ENCODE measurements at places on chromosomes 7 and 10.

DNA sequence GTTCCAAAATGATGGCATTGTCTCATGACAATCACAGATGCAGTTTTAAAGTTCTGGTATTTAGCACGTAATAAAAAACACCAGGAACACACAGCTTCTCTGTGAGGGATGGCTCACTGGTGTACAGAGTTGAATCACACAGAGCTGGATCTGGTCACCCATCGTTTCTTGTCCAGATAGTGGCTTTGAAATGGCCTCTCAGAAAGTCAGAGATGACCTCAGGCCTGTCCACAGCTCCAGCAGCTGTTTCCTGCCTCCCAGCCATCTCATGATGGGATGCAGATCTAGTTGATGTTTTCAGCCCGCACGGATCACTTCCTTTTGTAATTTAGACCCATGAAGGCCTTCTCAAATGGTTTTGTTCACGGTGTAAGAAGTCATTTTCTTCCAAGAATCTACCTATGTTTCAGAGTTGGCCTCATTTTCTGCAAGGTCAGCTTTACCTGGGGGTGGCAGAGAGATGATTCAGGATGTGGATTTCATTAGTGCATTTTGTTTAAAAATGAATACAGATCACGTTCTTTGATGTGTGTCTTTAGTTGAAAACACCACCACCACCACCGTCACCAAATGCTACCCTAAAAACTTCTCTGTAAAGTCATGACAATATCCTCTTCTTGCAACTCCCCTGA lies 166.2 kb downstream of the SNX10 start:
- DNase-seq: peak; percentile 29

DNA sequence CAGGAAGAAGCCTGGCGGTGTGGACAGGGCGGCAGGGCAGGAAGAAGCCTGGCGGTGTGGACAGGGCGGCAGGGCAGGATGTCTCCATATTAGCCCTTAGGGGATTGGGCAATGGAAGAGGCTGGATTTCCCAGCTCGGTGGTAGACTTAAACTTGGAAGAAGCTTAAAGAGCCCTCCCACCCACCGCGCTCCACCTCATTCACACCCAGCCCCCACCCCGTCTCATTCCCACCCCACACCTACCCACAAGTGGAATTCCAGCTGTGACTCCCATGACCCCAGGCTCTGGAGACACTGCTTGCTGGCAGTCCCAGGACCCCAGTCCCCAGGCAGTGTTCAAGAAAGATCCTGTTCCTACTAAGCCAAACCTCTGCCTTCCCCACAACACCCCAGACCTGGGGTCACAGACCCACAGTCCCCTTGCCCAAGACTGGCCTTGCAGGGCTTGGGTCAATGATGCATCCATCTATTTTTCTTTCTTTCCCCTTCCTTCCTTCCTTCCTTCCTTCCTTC lies 34.0 kb downstream of the SPDYE6 start:
- DNase-seq: no peak

DNA sequence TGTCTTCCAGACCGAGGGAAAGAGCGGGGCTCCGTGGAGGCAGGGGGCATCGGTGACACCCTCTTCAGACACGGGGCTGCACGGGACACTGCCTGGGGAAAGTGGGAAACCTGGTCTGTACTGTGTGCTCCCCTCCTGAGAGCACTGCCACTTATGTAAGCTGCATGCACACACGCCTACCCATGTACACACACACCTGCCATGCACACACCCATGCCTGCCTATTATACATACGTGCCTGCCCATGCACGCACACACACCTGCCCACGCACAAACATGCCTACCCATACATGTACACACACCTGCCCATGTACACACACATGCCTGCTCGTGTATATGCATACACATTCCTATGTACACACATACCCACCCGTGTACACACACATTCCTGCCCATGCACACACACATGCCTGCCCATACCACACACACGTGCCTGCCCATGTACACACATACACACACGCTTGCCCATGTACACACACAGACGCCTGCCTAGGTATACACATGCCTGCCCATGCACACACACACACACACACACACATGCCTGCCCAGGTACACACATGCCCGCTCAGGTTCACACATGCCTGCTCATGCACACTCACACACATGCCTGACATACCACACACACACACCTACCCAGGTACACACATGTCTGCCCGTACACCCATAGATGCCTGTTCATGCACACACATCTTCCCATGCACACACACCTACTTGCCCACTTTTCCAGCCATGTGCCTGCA lies 35.5 kb upstream of the CALN1 start:
- no peak for DNase-seq

GRCh38 chr7:11191574-11192220 lies 218.0 kb downstream of the PHF14 start:
- DNase-seq: no peak

- peak; percentile 45 for DNase-seq
Observed at GRCh38 chr10:123855008-123855684, 36.5 kb downstream of the CPXM2 start.

DNA sequence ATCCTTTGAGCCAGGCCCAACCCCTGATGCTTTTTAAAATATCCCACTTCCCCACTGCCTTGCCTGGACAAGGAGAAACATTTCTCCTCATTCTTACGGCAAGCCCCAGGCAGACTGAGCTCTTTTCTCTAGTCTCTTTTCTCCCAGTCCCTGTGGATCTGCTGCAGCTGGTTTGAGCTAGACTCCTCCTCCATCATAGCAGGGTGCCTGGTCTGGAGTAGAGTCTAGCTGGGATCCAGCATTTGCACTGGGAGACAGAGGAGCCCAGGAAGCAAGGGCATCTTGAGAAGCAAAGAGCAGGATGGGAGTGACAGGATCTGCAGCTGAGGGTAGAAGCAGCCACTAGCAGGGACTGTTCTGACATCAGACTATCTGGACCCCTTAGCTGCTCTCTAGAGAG lies 562.3 kb upstream of the COBL start:
- no peak for DNase-seq

DNA sequence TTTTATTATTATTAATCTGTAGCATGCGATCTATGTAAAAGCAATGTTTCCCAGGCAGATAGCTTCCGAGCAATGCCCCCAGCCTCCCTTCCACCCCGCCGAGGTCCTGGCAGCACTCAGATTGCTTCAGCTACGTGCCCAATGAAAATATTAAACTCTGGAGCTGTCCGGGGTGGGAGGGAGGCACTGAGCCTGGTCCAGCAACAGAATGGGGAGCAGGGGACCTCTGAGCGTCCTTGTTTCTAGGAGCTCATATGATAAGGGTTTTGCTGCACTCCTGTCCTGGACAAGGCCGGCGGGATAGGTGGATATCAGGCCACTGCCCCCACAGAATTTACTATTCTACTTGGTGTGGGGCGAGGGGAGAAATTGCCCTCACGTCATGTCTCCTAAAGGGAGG lies 44.5 kb upstream of the CDK1 start:
- no peak for DNase-seq

GRCh38 chr7:43766564-43766963 lies 8.1 kb downstream of the BLVRA start:
- no peak for DNase-seq

- no peak for DNase-seq
Observed at GRCh38 chr7:112421666-112422486, 28.4 kb upstream of the IFRD1 start.

DNA sequence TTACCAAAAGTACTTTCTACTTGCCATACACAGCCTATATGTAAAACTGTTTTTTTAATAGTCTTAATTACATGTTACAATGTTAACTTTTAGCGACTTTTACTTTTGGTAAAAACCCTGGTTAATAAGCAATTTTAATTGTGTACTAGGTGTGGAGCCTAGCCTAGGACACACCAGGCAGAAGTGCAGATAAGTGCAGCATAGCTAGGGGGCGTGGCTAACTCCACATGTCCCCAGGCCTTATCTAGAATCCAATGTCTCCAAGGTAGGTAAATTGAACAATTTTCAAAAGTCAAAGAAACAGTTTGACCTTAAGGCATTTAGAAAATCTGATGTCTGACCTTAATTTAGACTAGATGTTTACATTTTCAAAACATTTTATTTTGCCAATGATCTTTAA lies 858.7 kb downstream of the CCSER2 start:
- no peak for DNase-seq

DNA sequence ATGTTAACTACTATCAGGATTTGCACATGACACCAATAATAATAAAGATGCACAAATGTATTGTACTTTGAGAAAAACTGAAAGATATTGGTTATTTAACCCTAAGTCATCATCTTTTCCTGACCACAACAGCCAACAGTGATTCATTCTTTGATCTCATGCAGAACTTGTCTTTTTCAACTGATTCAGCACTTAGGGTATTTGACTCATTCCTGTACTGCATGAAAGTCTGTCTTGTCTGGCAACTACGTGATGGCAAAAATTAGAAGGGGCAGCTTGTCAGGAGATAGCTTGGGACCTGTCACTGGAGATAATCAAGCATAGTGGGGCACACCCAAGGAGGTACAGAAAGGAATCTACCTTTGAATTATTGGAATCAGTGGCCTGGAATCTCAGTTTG lies 77.8 kb upstream of the LRRC17 start:
- peak; percentile 81 for DNase-seq
